ENCODE measurements at places on chromosomes 13 and 19. TPM values are rescaled to one million over a fixed set of nuclear protein-coding genes. Genes with fewer than 3 reads are reported as not detected.

- no peak for DNase-seq
Observed at GRCh38 chr13:33153421-33154404, 131.8 kb downstream of the STARD13 start.

DNA sequence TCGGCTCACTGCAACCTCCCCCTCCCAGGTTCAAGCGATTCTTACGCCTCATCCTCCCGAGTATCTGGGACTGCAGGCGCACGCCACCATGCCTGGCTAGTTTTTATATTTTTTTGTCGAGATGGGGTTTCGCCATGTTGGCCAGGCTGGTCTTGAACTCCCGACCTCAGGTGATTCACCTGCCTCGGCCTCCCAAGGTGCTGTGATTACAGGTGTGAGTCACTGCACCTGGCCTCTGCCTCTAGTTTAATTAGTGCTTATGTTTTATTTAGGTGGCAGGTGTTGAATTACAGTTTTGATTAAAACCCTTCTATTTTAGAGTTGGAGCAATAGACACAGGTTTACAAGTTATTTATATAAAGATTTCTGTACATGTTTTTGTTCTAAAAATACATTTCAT, 42.8 kb downstream of the ATP11A start:
- DNase-seq: no peak

Gene HCST
- total RNA-seq: 195 TPM

Gene CEACAM16
- not detected for total RNA-seq

GRCh38 chr19:49151267-49152118, 3.7 kb downstream of the HRC start:
- no peak for DNase-seq

GRCh38 chr13:110555601-110556223, 5.8 kb downstream of the RAB20 start:
- no peak for DNase-seq

GRCh38 chr19:3651684-3652083, 25.1 kb upstream of the CACTIN start:
- no peak for DNase-seq

Gene CGB8
- not detected for total RNA-seq

GRCh38 chr19:46213156-46213555, 16.4 kb upstream of the IGFL1 start:
- no peak for DNase-seq

DNA sequence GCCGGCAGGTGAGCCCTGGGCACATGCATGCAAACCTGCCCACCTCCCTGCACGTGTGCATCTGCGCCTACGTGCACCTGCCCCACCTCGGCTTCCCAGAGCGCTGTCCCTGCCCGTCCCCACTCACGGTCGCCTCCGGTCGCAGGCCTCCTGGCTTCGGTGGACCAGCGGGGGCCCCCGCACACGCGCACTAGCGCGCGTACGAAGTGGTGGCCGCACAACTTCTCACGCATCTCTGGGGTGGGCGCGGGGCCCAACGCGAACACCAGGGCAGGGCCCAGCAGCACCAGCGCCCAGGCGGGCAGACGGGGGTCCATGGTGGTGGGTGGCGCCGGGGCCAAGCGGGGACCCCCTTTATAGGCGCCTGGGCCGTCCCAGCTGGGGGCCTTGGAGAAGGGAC, at the start of gene INSL3:
INSL3 (minus strand) TSS at position 330 of the 400 bp plus-strand sequence; CDS start at position 317, 13 bp downstream.
- DNase-seq: no peak

Gene HTR2A
- total RNA-seq: not detected

DNA sequence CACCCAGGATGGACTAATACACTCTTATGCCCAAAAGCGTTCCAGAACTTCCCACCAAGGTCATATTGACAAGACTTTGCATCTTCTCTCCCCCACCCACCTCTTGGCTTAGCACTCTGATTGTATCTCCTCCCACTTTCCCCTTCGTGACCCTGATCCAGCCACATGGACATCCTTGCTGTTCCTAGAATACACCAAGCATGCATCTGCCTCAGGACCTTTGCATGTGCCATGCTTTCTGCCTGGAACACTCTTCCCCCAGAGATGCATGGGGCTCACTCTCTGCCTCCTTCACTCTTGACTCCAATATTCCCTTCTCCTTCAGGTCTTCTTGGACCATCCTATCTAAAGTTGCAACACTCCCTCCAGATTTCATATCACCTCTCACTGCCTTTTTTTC, 16.2 kb upstream of the LAIR1 start:
- DNase-seq: no peak

Gene TUBB4A
- 8.1 TPM for total RNA-seq

DNA sequence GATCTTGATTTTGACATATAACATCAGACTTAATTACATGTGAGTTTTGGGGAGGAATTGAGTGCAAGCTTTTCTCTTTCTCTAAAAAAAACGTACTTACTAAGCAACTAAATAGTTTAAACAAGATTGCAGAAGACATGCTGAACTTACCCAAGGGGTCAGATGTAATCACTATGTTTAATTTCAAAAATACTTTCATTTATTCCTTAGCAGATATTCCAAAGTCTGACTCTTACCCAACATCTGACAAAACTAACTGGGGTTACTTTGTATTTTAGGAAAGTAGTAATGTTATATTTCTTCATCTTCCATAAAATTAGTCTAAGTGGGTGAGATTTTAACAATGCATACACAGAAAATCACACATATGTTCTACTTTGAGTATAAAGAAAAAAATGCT, 270.2 kb downstream of the DNAJC15 start:
- DNase-seq: no peak

GRCh38 chr13:111165241-111166010, 50.3 kb downstream of the ARHGEF7 start:
- DNase-seq: no peak

DNA sequence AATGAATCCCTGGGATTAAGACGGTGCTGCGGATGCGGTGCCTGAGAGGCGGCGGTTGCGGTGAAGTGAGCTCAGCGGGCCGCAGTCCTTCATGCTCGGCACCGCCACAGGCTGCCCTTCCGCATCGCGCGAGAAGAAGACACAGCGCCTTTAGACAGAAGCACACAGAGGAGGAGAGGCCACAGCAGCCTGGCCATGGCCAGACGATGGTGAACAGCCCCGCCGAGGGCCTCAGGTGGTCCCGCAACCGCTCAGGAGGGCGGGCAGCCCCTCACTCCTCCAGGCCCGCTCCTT, 459.2 kb downstream of the MYO16 start:
- DNase-seq: no peak

DNA sequence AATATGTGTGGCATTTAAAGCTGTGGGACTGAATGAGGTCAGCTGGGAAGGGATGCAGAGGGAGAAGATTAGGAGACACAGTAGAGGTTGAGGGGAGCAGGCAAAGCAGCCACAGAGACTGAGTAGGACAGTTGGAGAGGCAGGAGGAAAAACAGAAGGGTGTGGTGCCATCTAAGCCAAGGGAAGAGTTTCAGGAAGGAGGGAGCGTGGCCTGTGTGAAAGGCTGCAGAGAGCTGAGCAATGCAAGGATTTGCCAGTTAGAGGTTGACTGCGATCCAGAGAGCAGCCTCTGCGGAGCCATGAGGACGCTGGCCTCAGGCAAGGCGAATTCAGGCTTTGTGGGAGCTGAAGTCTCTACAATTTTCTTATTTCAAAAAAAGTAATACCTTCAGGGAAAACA, 28.9 kb downstream of the SOX21 start:
- no peak for DNase-seq

DNA sequence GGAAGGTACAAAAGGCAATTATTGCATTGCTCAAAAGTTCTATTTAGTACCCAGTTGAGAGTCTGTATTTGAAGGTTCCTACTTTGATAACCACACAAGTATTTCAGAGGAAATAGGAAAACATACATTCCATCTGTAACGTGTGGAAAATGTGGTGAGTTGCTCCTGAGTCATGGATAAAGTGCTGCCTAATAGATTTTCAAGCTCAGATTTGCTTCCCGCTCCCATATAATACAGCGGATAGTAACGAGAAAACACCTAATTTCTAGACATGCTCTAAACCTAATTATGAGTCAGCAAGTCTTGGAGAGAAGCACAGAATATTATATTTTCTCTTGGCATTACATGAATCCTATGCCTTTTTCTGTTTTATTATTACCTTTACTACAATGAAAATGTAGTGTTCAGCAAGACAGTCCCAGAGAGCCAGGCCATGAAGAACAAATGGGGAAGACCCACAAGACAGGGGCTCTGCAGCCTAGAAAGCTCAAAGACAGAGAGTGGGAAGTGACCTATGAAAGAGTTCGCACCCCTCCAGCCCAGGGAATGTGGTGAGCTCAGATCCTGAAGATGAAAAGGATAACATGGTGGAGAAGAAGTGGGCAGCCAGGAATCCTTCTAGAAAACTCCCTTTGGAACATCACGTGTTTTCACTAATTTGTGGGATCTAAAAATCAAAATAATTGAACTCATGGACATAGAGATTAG, 116.1 kb downstream of the STARD13 start:
- no peak for DNase-seq

DNA sequence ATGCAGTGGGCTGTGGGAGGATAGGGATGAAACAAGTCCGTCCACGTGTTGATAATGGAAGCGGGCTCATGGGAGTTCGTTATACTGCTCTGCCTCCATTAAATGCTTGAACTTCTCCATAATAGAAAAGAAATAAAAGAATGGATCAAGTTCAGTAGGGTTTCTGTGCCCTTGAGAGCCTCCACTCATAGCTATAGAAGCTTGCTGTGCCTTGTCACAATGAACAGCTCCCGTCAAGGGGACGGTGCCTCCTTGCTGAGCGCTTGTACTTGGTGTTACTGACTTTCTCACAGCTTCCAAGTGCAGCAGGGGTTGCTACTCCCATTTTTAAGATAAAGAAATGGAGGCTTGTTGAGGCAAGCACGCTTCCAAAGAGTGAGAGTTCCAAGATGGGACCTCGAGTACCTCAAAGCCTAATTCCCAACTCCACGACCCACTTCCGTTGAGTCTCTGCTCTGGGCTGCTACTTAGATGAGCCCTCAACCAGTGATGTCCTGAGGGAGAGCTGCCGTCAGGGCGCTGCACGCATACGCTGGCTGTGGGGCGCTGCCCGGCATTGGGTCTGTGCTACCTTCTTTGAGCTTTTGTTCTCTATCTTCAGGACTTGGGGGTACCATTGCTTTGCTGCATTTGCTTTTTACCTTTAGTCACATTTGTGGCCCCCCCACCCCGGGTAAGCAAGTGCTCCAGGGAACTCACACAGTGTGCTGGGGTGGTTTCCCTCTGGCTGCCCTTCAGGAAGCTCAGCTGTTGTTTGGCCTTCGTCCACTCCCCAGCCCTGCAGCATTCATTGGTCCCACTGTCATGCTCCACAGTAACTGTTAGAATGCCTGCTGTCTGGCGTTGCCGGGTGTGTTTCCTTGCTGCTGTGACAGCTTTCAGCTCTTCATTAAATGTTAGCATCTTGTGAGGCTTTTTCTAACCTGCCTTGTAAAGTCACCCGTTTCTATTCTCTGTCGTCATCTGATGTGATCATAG, 9.5 kb downstream of the SNRNP70 start:
- DNase-seq: no peak

- no peak for DNase-seq
Observed at GRCh38 chr13:114141261-114141996, 9.0 kb upstream of the RASA3 start.

DNA sequence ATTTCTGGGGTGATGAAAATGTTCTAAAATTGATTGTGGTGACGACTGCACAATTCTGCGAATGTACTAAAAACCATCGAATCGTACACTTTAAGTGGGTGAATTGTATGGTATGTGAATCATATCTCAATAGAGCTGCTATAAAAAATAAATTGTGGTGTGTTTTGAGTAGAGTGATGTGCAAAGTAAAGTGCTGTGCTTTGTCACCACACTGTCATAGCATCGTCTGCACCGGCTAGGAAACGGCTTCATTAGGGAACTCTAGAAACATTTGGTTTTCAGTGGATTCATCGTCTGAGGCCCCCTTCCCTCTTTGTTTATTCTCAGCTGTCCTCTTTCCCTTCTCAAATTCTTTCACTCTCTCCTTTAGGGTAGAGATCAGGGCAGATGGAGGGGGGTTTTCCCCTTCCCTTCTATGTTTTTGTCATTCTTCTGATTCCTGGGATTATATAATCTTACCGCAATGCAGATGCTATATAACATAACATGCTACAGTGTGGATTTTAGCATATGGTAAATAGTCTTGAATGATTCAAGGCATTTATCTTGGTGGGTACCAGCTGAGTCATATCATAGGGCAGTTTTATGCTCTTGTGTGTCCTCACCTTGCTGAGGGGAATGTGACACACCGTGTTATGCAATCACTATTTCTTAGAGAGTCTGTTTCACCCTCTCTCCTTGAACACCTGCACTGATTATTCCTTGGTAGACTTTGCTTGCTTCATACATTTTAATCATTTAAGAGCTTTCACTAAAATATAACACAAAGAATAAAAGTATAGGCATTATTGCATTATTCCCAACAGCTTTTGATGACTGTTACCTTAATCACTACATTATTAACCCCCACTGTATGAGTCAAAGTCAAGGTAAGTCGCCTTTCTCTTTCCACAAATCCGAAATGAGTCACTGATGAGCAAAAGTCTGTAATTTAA, 239.4 kb downstream of the DCLK1 start:
- no peak for DNase-seq

Gene ZNF493
- 18.6 TPM for total RNA-seq

- DNase-seq: no peak
Observed at GRCh38 chr13:29832761-29833298, 17.6 kb downstream of the UBL3 start.

DNA sequence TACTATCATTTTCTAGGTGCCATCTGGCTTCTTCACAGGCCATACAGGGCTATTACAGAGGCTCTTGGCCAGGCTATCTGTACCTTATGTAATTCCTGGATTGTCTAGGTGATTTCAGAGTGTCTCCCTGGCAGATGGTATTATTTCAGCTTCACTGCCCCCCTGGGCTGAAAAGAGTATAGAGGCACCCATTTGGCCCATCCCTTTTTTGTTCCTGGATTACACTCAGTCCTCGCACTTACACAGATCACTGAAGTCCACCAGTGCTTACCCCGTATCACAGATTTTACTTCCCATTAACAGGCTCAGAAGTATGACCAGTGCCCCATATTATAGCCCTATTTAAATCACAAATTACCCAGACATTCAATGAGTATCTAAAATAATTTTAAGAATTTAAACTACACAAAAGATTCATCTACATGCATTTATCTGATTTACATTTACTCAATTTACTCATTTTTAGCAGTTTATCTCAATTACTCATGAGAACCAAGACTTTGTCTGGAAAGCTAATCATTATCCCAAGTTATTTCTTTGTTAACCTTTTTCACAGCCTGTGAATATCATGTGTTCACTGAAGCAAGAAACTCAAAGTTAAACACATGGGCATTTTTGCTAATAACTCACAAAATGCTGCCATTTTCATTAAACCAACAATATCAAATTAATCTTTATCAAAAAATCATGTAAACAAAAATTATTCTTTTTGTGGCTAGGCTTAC, 121.0 kb downstream of the PCDH20 start:
- DNase-seq: no peak

- DNase-seq: no peak
Observed at GRCh38 chr13:80586356-80586755, 245.4 kb upstream of the SPRY2 start.

Measured in activated CD8-positive, alpha-beta memory T cell treated with anti-CD3 and anti-CD28 coated beads, Interleukin-2, amount 10 ng/mL, durations not matched to agents 7 days and 5 days (primary cell).